NCI-H1436 treated with DMSO at 0.1 percent for 48 hours (cell line): ENCODE measurements at places on chromosomes 2 and 18.

GRCh38 chr2:11508279-11508678 lies 25.6 kb upstream of the GREB1 start:
- DNase-seq, result no peak

DNA sequence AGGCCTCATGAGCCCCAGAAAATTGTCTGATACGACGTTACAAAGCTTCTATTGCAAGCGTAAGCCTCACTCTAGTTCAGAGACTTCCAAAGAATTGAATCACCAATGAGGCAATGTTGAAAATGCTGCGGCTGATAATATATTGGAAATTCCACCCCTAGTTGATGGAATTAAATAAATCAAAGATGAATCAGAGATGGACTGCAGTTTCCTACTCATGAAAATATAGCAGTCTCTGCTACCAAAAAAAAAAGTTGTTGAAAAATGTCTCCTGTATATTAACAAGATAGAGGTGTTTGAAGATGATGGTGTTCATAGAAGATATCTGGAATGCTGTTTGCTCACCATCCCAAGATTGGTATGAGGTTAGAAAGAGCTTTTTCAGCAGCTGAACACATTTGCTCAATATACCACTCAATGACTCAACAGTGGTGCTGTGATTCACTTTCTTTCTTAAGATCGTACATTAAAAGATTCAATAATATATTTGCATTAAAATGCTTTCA lies 99.8 kb upstream of the ARHGAP28 start:
- DNase-seq, result no peak

DNA sequence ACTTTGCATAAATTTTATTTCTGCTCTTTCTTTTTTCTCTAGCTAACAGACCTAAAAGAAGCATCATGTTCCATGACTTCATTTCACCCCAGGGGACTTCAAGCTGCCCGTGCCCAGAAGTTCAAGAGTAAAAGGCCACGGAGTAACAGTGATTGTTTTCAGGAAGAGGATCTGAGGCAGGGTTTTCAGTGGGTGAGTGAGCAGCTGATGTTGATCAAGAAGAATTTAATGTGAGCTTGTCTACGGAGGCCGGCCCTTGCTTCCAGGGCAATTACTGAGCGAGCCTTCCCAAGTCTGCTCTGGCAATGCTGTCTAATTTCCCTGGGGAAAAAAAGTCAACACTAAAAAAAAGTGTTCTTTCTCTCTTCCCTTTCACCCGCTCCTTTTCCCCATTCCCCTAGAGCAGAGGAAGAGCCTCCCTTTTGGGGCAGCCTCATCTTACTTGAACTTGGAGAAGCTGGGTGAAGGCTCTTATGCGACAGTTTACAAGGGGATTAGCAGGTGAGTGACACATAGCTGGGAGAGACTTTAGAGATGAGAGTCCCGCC lies 1.2 kb downstream of the CDK15 start:
- DNase-seq, result no peak

GRCh38 chr2:166000401-166000800 lies 46.8 kb upstream of the TTC21B start:
- no peak for DNase-seq

DNA sequence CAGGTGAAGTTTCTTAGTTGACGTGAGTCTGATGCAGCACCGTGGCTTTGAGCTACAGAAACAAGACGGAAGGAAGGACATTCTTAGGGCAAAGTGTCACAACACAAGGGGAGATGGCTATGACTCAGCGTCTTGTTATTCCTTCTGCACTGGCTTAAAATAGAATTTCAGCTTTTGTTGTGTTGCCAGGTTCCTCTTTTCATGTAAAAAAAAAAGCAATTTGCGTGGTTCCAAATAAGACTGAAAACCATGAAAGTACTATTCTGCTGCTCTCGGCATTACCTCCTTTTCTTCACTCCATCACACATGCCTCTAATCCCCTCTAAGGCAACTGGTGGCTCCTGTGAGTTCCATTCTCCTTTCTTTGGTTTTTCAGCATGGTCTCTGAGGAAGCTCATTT lies 150.1 kb downstream of the ANTXR1 start:
- no peak for DNase-seq

DNA sequence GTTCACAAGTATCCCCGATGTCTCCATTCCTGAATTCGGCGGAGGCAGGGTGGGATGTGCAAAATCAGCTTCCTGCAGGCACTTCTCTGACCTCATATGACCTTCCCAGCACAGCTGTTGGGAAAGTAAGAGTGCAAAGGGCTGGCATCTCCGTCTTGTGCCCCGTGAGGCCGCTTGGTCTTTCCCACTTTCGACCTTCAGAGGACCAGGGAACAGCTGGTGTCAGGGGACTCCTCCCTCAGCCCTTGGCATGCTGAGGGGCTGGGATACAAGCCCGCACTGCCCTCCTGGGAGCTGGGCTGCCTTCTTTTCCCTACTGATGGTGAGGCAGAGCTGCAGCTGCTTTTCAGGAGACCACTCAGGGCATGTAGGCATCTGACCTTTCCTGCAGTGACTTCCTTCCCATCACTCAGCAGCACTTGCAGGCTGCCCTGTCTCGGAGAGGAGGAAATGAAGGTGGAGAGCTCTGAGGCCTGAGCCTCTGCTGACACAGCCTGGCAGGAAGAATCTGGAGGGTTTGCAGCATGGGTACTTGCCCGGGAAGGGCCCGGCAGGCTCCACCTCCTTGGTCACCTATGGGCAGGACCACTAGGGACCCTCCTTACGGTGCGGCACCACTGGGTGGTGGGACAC lies 277.2 kb upstream of the HS6ST1 start:
- DNase-seq, result no peak

DNA sequence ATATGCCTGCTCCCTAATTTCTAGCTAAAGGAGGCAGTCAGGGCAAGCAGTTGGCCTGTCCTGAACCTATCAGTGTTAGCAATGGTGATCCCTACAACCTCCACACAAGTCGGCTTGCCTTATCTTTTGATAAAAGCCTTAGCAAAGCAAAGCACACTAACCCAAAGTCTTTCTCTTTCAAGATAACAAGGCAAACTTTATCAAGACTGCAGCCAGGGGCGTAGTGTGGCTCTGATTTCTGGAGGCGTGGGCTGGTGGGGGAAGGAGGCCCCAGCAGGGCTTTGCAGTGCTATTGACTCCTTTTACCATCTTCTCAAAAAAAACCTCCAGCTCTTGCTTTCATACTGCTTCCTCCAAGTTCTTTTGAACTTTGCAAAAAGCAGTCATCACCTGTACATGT lies 40.2 kb upstream of the LAMA1 start:
- no peak for DNase-seq

- peak; percentile 74 for DNase-seq
Observed at GRCh38 chr18:39647627-39648534, 2082.3 kb upstream of the CELF4 start.

DNA sequence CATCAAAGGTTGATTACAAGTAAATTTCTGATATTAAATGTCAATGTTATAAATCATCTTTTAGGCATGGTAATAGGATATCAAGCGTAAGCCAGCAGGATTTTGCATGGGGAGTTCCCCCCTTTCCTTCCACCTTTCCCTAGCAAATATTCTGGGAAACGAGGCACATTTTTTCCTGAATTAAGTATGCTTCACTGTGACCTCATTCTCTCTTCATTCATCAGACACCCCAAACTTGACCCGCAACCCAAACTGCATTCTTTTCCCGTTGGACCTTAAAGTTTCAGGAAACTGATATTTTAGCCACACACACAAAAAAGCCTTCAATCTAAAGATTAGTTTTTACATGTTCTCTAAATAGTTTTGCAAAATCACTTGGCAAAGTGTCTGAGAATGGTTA lies 214.5 kb upstream of the CTAGE1 start:
- no peak for DNase-seq

DNA sequence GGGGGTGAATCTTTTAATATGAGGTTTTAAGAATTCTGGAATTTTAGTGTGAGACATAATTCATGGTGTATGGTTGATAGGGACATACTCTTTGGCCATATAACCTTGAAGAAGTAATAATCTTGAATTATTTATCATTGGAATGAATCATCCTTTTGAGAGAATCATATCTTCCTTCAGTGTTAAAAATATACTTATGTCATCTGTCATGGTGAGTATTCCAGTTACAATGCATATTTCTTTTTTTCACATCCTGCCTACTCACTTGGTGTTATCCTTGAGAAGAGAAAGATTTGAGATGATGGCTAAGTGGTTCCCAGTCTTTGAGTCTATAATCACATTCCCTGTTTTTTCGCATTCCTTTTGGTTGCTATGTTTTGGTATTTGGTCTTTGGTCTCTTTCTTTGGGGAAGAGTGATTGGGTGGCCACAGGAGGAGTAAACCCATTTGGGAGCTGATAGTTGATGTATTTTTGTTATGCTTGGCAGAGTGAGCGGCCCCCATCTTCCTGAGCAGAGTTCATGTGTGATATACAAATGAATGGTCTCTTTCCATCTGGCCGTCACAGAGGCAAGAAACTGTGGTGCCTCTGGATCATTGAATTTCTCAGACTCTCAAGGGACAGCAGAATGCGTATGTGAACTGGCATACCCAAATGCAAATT lies 21.6 kb downstream of the ASAP2 start:
- DNase-seq, result no peak

DNA sequence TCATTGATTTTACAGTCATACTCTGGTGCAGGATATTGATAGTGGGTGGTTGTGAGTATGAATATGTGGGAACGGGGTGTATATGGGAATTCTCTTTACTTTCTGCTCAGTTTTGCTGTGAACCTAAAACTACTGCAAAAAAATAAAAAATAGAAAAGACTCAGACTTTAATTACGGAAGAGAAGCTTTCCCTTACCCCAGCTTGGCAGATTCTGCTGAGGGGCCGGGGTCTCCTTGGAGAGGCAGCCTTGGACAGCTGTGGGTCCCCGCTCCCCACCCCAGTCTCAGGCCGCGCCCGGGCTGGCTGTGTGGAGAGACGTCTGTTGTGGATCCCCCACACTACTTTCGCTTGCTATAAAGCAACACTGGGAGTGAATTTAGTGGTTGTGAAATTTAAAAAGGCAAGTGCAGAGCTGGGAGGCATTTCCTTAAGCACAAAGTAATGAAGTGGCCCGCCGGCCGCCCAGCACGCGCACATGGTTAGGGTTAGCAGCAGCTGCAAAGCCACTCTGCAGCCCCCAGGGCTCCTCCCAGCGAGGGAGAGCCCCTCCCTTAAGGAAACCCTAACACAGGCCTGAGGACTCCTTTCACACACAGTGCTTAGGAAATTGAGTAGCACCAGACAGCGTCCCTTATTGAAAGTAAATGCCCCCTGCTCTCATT lies 102.4 kb downstream of the DDX1 start:
- DNase-seq, result no peak

DNA sequence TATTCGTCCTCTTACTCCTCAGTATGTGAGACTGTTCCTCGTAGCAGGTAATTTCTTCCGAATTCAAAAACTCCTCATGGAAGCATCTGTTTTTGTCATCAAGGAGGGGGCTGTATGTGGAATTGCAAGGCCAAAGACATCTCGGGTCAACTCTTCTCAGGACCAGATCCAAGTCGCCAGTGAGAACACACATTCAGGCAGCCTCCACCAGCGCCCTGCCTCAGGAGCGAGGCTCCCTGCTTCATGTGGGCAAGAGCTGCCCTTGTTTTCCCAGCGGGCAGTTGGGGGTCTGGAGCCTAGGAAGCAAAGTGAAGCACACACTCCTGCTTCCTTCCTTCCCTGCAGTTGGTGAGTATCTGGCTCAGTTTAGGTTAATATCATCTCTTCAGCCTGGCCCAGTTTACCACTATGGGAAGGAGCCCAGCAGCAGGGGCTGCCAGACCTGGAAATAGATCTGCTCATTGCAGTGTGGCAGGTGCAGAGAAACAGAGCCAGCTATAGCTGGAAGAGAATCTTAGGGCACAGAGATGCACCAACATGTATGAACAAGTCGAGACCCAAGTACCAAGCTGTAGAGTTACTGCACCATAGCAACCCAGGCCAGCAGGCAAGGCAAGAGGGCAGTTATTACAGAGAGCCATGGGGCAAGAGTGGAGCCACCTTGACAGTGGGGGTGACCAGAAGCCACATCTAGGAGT lies 25.3 kb downstream of the TMEM127 start:
- no peak for DNase-seq

- DNase-seq, result no peak
Observed at GRCh38 chr2:120711694-120712093, 24.0 kb upstream of the GLI2 start.

GRCh38 chr2:73939419-73939818 lies 12.7 kb downstream of the DGUOK start:
- no peak for DNase-seq

DNA sequence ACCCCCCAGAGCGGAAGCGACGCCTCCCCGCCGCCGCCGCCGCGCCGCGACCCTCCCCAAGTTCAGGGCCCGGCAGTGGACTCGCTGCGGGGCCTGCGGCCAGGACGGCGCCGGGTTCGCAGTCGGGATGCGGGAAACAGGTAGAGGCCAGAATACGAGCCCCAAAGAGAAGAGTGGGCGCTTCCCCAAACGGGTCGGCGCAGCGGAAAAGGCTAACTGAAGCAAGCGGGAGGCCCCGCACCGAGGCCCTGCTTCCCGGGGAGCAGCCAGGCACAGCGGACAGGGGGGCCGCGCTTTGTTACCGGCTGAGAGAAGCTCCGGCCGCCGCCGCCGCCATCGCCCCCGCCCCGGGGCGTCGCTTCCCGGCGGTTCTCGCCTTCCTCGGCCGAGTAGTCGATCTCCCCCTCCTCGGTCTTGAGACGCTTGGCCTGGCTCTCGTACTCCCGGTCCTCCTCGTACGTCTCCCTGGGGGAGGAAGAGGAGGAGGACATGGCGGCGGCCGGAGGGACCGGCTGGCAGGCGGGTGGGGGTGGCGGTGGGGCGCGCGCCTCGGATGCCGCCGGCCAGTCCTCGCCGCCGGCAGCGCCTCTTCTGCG lies 494 bp downstream of the HNRNPLL start:
- no peak for DNase-seq

- DNase-seq, result no peak
Observed at GRCh38 chr2:241011751-241012510, 13.5 kb downstream of the SNED1 start.

DNA sequence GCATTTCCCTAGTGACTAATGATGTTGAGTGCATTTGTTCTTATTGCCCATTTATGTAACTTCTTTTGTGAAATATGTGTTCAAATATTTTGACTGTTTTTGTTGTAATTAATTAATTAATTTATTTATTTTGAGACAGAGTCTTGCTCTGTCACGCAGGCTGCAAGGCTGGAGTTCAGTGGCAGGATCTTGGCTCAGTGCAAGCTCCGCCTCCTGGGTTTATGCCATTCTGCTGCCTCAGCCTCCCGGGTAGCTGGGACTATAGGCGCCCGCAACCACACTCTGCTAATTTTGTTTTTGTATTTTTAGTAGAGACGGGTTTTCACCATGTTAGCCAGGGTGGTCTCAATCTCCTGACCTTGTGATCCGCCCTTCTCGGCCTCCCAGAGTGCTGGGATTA lies 71.9 kb downstream of the TAF4B start:
- no peak for DNase-seq
